ENCODE measurements at places on chromosomes 2 and 18.
A peak's percentile ranks its signal among the peaks of the same experiment; 100 is the strongest.

- no peak for DNase-seq
Measured at GRCh38 chr2:148812306-148812705, 62.7 kb upstream of the KIF5C start.

GRCh38 chr18:23816740-23817139 lies 127.5 kb downstream of the LAMA3 start:
- DNase-seq = no peak

DNA sequence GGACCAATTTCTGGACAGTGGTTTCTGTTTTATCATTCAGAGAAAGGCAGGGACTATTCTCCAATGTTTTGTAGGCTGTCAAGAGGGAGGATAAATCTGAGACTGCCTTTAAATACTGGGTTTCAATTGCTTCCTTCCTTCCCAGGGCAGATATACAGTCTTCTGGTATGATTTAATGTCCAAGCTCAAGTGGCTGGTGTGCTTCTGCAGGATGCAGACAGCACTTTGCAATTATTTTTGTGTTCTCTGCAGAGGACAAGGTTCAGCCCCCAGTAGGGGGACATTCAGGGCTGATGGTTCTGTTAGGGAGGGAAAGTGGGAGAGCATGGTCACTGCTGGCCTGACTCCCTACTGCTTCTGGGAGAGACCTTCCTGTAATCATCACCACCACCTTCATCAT lies 4.6 kb upstream of the BOD1L2 start:
- no peak for DNase-seq

DNA sequence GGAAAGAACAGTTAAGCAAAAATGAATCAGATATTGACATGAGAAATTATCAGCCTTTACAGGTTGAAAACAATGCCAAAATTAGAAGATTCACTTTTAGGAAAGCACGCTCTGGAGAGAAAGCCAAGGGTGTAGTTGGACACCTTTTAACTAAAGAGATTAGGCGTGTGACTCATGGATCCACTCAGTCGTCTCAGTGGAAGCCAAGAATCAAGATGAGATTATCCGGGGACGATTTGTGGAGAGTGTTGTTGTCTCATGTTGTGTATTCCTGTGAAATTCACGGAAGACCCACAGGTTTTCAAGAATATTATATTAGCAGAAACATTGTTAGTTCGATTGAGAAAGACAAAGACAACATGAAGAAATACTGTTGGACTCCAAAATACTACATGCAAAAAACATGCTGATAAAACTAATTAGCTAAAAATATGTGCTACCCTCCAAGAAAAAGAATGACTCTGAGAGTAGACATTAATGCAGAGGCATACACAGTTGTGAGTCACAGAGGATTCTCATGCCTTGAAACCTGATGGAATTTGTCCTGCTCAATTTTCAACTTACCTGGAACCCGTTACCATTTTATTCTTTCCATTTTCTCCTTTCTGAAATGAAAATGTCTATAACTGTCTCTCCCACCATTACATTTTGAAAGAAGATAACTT lies 192.1 kb upstream of the RND3 start:
- DNase-seq = no peak

GRCh38 chr2:114784890-114785583 lies 342.6 kb downstream of the DPP10 start:
- no peak for DNase-seq

DNA sequence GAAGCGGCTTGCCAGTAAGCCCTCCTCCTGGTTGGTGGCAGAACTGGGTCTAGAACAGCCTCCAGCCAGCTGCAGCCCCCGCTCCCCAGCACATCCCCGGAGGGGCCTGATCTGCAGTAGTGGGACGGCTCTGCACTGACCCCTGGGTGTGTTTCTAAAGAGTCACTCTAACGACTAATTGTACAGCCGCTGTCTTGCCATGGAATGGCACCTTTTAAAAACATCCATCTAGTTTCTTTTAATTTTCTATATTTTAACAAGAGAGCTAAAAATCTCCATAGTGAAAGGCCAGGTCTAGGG lies 82.0 kb downstream of the MTCL1 start:
- DNase-seq = no peak

GRCh38 chr2:240884745-240885144 lies 11.2 kb downstream of the MAB21L4 start:
- no peak for DNase-seq

DNA sequence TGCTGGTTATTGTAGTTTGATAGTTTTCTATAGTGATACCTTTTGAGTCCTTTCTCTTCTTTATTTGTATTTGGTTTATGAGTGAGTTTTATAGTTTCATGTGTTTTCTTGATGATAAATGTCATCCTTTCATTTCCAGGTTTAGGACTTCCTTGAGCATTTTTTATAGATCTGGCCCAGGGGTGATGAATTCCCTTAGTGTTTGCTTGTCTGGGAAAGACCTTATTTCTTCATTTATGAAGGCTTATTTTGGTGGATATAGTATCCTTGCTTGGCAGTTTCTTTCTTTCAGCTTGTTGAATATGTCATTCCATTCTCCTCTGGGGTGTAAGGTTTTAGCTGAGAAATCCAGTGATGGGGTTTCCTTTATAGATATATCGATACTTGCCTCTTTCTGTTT lies 53.9 kb downstream of the OTX1 start:
- no peak for DNase-seq

GRCh38 chr2:104872866-104873688 lies 19.2 kb downstream of the POU3F3 start:
- DNase-seq = peak; percentile 81

GRCh38 chr2:161119483-161119882 lies 40.7 kb upstream of the TANK start:
- DNase-seq = no peak

GRCh38 chr2:219726916-219727315 lies 99.5 kb downstream of the SLC4A3 start:
- no peak for DNase-seq

GRCh38 chr2:155733091-155733853 lies 599.2 kb downstream of the NR4A2 start:
- no peak for DNase-seq

DNA sequence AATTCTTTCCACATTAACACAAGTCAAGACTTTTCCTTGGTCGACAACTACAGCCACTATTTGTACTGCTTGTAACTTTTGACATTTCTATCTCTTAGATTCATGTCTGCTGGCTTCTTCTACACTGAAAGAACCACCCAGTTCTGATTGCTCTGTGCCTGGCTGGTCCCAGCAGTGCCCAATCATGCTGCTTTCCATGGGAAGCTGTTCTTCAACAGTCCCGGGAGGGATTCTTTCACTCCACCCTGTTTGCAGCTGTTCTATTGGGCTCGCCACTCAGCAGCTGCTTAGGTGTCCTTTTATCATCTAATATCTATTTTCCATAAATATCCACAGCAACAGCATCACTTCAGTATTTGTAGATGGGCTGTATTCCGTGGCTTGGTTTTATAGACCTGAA lies 471.1 kb upstream of the SMIM21 start:
- no peak for DNase-seq

DNA sequence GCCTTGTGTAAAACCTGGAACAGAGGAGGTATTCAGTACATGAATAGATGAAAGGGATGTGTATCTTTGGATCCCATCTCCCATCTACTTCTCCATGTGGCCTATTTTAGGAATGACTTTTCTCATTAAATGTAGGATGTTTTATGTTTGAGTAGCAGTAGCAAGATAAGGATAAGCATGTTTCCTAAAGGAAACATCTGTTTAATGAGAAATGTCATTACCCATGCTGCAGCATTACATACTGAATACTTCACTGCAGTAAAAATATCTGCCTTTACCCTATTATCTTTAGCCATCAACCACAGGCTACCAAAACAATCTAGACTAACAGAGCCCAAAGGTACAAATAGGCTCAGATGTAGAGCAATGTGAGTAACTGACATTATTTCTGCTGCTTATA lies 419.2 kb upstream of the CYRIA start:
- DNase-seq = no peak

DNA sequence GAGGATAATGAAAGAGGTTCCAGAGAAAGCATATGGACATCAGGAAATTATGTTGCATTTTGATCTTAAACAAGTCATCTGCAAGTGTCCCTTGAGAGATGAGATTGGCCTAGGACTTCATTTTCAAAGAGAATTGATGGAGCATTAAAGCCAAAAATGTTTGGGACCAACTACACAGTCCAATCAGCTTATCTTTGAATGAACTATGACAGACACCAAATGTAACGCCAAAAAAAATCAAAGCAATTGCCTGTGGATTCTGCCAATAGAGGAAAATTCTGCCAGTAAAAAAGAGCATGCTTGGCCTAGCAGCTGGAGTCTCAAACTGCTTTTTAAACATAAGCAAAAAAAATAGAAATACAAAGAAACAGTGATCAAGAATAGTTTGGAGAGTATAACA lies 594.5 kb upstream of the CHAC2 start:
- no peak for DNase-seq

GRCh38 chr2:114122930-114123329 lies 233.0 kb downstream of the ACTR3 start:
- DNase-seq = no peak

GRCh38 chr18:2687390-2688001 lies 32.0 kb downstream of the SMCHD1 start:
- no peak for DNase-seq

DNA sequence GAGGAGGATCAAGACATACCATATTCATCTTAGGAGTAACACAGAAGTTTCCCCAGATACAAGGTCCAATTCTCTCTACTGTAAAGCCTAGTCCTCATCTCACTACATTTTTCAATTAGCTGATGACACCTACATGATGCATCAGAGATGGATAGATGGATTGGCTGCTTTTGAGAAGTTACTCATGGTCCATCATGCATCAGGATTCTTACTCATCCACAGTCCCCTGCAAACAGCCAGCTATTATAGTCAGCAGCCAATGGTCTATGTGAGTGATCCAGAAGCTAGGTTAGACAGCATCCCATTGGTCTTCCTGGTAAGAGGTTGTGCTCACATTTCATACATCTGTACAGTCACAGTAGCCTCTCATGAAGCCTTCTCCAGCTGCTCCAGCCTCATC lies 154.5 kb upstream of the NRP2 start:
- no peak for DNase-seq

- DNase-seq = no peak
Measured at GRCh38 chr2:213010106-213010779, 141.2 kb downstream of the IKZF2 start.

GRCh38 chr18:59385191-59385590 lies 26.1 kb upstream of the LMAN1 start:
- DNase-seq = no peak

DNA sequence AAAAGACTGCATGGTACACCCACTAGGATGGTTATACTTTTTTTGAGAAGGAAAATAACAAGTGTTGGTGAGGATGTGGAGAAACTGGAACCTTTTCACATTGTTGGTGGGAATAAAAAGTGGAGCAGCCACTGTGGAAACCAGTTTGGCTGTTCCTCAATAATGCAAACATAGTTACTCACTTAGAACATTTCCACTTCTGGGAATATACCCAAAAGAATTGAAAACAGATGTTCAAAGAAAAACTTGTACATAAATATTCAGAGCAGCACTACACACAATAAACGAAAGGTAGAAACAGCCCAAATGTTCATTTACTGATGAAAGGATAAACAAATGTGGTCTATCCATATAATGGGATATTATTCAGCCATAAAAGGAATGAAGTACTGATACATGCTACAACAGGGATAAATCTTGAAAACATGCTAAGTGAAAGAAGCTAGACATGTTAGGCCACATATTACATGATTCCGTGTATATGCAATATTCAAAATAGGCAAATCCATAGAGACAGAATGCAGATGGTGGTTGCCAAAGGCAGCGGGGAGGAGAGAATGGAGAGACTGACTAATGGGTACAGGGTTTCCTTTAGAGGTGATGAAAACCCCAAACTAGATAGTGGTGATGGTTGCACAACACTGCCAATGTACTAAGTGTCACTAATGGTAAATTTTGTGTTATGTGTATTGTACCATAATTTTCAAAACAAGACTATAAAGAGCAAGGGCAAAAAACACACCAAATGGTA lies 20.9 kb upstream of the LMAN1 start:
- DNase-seq = no peak

DNA sequence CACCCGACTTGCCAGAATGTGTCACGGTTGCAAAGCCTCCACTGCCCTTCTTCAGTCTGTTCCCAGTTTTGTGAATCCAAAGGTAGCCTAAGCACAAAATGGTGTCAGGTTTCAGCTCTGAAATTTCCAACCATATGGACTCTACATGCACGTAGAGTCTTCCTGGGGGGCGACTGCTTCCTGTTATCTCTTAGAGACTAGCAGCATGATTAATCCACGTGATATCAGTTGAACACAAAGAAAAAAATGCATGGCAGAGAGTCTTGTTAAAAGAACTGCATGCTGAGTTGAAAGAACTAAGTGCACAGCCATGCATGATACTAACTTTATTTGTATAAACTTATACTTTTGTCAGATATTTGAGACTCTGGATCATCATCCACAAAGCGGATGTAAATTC lies 404.4 kb downstream of the SOCS6 start:
- no peak for DNase-seq

GRCh38 chr2:95323347-95324155 lies 26.4 kb downstream of the KCNIP3 start:
- DNase-seq = peak; percentile 87

DNA sequence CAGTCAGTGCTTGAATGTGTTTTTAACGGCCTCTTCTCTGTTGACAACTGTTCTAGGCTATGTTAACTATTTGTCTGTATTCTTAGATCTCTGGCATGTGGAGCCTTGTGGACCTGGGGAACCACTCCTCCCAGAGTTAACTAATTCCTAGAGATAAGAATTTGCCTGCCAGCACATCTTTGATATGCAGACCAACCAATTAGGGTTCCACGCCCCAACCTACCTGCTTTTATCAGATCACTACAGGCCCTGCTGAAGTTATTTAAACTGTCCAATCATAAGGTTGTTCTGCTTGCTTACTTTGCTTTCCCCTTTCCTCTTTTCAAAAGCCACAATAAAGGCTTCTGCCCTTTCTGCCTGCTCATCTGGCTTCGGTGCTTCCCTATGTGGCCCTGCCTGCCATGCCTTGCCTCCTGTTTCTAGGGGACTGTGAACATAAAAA lies 8.5 kb upstream of the CYBRD1 start:
- DNase-seq = no peak

GRCh38 chr2:200301953-200302858 lies 4.3 kb upstream of the SPATS2L start:
- no peak for DNase-seq

DNA sequence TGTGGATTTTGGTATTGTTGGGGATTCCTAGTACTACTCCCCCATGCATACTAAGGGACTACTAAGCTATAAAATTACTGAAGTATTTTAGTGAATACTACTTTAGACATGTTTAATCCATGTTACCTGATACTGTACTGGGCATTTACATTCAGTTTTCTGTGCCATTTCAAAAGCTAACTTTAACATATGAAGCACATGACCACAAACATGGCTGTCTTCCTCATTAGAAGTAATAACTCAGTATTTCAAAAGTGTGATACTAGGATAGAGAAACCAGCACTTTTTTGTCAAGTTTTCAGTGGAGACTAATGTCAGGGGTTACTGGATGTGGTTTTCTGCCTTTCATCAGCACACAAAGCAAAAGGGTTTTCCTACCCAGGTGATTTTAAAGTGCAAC lies 27.9 kb downstream of the WDR33 start:
- DNase-seq = no peak

DNA sequence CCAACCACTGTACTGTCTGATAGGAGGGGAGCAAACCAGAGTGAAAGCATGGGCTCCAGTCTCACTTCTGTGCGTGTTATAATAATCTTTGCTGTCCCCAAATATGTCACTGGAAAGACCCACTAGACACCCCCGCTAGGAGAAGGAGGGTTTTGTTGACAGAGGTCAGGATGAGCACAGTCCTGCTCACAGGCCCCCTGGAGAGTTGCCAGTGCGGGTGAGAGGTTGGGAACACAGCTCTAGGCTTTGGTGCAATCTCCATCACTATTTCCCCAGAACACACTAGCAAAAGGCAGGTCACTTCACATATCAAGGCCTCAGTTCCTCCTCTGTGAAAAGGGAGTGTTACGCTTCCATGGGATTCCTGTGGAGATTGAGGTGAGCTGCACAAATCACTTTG lies 9.7 kb downstream of the XDH start:
- no peak for DNase-seq

All from iPS-NIHi11 (cell line).